ENCODE measurements at places on chromosomes 12 and 14. TPM values are rescaled to one million over a fixed set of nuclear protein-coding genes. Genes with fewer than 3 reads are reported as not detected.
A peak's percentile ranks its signal among the peaks of the same experiment; 100 is the strongest.

DNA sequence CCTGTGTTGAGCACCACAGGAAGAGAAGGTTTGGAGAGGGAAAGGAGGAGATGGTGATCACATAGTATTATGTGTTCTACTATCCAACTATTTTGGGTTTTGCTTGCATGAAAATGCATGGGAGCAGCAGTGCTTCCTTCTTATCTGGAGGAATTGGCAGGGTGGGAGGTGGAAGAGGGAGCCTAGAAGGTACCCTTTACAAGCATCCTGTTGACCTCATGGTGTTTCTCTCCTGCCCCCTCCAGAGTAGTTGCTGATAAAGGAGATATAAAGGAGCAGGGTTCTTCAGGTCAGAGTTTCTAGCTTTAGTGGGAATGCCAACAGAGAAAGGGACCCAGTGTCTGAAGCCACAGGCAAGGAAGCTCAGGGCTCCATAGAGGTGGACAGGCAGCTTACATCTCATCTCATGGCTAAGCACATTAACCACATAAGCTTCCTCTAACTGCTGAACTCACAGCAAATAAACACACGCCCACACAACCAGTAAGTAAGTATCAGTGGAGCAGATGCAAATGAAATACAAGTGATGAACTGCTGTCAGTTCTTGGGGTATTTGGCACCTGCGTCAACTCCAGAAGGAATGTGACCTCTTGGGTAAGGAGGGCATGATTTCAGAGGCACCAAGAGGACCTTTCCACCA lies 174.2 kb upstream of the SLC38A2 start:
- peaks cover 58% of the 10 kb centered on the region for H3K4me1 ChIP-seq
- no peaks in the 10 kb centered on the region for H3K36me3 ChIP-seq
- no peaks in the 10 kb centered on the region for H3K27me3 ChIP-seq
- peak; percentile 45 for DNase-seq
- no peak overlapping the region for H3K4me3 ChIP-seq
- H3K27ac ChIP-seq = peak overlapping the region; percentile 74

The ITGB7 gene
- total RNA-seq = 32.5 TPM

DNA sequence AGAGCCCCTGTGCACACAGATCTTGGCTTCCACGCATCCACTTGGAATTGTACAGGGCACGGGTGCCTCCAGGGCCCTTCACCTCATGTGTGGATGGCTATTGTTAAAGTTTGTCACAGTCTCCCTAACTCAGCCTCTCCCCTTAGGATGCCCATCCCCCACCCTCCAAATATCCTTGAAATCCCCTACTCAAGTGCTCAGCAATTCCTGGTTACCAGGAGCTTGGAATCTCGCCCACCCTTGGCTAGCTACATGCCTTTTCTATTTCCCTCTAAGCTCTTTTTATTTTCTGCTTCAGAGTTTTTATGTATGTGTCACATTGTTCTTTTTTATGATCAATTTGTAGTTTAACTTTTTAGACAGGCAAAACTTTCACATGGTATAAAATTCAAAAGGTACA lies 13.0 kb upstream of the NR1H4 start:
- DNase-seq = no peak
- H3K27me3 ChIP-seq = peaks cover 2% of the 10 kb centered on the region
- H3K4me3 ChIP-seq = no peak overlapping the region
- H3K4me1 ChIP-seq = no peaks in the 10 kb centered on the region
- no peak overlapping the region for H3K27ac ChIP-seq

The HOXC12 gene
- not detected for total RNA-seq

DNA sequence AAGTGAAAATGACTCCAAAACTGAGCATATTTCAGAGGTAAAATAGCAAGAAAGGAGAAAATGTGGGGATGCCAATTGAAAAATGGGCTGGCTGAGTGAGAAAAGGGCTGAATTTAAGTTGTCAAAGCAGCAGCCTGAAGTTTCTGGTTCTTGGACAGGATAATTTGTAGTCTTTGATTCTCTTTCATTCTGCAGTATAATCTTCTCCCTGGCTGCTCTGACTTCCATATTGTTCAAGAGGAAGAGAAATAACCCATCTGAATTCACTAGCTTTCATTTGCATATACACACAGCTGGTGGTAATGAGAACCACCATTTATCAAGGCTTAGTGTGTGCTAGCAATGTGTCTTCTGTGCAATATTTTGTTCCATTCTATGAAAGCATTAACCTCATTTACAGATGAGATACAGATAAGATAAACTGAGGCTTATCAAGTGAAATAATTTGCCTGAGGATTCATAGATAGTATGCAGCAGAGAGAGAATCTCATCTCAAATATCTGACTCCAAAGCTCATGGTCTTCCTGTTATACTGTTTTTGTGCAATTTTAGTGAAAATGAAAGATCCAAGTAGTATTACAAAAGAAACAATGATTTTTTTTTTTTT lies 184.2 kb downstream of the TMTC2 start:
- H3K4me3 ChIP-seq = no peak overlapping the region
- no peak overlapping the region for H3K27ac ChIP-seq
- no peaks in the 10 kb centered on the region for H3K4me1 ChIP-seq
- DNase-seq = no peak
